CD4-positive, alpha-beta T cell treated with Interleukin-17A for 1 hour (primary cell): ENCODE measurements at places on chromosomes 1 and 21.

GRCh38 chr1:10851024-10852013 lies 54.9 kb upstream of the CASZ1 start:
- DNase-seq, result no peak

GRCh38 chr1:242005866-242006535 lies 7.1 kb upstream of the MAP1LC3C start:
- DNase-seq, result no peak

DNA sequence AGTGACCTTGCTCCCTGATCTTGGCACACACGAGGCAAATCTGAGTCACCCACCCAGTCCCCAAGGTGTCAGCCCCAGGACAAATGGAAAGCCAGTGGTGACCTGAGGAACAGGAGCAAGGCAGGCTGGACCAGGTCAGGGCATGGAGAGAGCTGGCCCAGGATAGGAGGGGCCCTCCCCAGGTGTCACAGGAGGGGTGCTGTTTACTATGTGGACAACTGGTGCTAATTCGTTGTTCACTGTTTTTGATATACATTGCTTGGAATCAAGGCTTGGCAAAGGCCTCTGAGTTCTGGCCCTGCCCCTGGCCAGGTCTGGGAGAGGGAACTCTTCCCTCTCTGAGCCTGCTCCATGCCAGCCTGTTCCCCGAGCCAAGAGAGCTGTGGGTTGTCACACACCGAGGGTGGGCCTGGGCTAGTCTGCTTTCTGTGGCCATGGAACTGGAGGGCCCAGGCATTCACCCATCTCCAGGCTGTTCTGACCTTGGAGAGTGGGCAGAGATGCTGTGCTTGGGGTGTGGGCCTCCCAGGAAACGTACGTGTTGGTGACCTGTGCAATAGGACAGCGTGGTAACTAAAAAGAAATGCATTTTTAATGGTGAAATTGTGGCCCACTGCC lies 41.8 kb downstream of the CRYAA start:
- DNase-seq, result no peak

- DNase-seq, result no peak
Observed at GRCh38 chr1:205942631-205943159, 561 bp downstream of the SLC26A9 start.

DNA sequence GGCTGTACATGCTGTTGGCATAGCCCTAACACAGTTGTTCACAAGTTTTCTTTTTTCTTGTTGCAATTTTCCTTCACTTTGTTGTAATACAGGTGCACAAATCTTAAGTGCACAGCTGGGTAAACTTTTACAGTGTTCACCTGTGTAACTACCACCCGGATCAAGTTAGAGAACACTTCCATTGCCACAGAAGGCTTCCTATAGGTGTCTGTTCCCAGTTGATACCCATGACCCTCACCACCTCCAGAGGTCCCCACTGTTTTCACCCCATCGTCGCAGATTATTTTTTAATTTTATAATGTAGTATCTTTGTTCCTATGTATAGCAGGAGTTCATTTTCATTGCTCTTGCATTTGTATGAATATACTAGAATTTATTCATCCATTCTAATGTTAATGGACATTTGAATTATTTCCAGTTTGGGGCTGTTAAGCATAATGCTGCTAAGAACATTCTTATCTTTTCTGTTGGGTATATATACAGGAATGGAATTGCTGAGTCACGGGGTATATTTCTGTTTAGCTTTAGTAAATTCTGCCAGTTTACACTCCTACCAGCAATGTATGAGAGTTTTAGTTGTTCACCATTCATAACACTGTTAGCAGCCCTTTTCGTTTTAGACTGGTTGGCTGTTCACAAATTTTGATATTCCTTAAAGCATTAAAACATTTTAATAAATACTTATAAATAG lies 16.4 kb downstream of the SPRTN start:
- DNase-seq, result no peak

DNA sequence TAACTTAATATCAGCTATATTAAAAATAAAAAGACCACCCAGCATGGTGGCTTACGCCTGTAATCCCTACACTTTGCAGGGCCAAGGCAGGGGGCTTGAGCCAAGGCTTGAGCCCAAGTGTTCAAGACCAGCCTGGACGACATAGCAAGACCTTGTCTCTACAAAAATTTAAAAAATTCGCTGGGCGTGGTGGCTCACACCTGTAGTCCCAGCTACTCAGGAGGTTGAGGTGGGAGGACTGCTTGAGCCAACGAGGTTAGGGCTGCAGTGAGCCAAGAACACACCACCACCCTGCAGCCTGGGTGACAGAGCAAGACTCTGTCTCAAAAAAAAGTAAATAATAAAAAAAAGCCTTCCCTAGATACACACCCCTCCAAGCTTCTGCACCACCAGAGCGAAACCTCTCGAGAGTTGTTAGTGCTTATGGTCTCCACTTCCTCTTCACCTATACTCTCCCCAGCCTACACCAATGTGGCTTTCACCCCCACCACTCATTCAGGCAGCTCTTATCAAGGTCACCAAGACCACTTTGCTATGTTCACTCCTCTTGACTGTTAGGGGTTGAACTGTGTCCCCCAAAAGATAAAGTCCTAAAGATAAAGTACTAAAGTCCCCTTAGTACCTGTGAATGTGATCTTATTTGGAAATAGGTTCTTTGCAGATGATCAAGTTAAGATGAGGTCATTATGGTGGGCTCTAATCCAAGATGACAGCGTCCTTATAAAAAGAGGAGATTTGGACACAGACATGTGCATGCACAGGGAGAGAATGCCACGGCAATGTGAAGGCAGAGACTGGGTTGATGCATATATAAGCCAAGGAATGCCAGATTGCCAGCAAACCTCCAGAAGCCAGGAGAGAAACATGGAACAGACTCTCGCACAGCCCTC lies 6.8 kb upstream of the PPP1R15B start:
- no peak for DNase-seq

DNA sequence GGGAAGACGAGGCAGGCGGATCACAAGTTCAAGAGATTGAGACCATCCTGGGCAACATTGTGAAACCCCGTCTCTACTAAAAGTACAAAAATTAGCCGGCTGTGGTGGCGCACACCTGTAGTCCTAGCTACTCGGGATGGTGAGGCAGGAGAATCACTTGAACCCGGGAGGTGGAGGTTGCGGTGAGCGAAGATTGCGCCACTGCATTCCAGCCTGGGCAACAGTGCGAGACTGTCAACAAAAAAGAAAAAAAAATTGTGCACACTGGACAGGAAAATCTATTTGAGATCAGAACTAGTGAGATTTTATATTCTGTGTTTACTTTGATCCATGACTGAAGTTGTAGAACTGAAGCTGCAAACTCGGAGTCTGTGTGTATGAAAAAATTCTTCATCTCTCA lies 40.2 kb downstream of the SNRPE start:
- no peak for DNase-seq

DNA sequence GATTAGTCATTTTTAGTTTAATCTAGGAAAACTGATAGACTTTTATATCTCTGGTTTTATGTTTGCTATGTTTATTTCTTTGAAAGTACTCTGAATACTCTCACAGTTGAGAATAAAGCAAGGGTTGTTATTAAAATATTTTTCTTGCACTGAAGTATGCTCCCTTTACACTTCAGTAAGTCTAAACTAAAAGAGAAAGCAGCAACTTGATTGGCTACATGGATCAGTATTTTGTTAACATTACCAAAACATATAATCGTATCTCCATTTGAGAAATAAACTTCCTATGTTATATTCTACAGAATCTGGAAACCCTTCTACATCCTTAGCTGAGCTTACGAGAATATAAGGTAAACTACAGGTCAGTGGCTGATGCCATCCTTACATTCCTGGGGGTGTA lies 149.5 kb upstream of the HP1BP3 start:
- DNase-seq, result no peak
